Osteocyte (in vitro differentiated cells): ENCODE measurements at places on chromosomes 7 and 10.

DNA sequence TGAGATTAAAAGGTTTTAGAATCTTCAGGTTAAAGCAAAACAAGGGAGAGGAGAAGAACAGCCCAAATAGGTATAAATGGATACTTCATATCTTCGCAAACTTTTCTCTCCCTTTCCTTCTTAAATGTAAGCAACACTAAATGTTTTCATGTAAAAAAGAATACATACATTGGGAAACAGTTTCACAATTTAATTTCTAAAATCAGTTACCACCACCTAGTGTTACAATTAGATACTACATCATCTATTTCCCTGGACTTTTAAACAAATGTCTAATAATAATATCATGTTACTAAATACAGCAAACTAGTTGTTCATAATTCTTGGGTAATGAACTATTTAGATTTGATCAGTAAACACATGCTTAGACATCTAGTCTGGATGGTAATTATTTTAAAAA is 35.8 kb downstream of the MINDY3 start:
- H3K27ac ChIP-seq = no peak overlapping the region
- peaks cover 4% of the 10 kb centered on the region for H3K4me1 ChIP-seq
- no peaks in the 10 kb centered on the region for H3K27me3 ChIP-seq
- peaks cover 19% of the 10 kb centered on the region for H3K36me3 ChIP-seq
- no peak for DNase-seq
- no peak overlapping the region for H3K4me3 ChIP-seq

DNA sequence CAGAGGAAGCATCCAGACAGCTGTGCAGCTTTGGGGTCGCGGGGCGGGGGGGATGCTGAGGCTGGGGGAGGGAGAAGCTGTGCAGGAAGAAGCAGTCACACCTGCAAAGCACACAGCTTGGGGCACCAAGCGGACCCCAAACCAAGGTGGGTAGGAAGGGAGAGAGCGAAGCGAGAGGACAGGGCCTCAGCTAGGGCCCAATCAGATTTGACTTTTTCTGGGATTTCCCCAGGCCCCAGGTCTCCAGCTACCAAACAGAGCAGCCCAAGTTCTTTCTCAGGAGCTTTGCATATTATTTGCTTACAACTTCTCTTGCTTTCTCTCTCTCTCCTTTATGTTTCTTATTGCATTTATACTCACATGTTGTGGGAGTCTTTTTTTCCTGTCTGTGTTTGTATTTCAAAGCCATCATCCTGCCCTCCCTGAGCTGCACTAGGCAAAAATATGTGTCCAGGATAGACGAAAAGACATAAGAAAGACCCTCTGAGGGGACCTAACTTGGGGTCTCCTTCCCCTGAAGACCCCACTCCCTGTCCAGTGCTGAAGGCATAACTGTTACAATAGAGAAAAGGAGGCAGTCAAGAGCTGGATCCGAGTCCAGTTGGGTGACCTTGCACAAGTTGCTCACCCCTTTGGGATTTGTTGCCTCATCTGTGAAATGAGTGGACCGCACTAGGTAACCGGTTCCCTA is 50.6 kb upstream of the SMNDC1 start:
- peaks cover 34% of the 10 kb centered on the region for H3K4me1 ChIP-seq
- H3K36me3 ChIP-seq = no peaks in the 10 kb centered on the region
- no peak overlapping the region for H3K27ac ChIP-seq
- H3K4me3 ChIP-seq = no peak overlapping the region

- H3K4me3 ChIP-seq = no peak overlapping the region
- no peaks in the 10 kb centered on the region for H3K27me3 ChIP-seq
- no peaks in the 10 kb centered on the region for H3K36me3 ChIP-seq
Observed at GRCh38 chr7:134710854-134711624, 64.4 kb downstream of the BPGM start.

DNA sequence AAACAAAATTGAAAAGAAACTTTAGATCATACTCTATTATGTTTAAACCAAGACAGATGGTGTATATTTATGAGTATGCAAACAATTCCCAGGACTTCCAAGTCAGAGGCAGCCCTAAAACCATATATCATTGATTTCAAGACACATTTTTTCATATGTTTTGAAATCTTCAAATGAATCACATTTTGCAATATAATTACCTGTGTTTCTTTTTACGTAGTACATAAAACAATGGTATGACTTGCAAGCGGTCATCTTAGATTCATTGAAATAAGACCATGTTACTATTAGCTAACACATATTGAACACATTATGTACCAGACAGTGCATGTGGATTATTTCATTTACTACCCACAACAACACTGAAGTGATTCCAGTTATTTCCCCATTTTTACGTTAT is 14.9 kb downstream of the SMURF1 start:
- DNase-seq = no peak
- H3K27me3 ChIP-seq = no peaks in the 10 kb centered on the region
- H3K4me1 ChIP-seq = peaks cover 60% of the 10 kb centered on the region
- H3K27ac ChIP-seq = no peak overlapping the region
- H3K36me3 ChIP-seq = peaks cover under 1% of the 10 kb centered on the region

DNA sequence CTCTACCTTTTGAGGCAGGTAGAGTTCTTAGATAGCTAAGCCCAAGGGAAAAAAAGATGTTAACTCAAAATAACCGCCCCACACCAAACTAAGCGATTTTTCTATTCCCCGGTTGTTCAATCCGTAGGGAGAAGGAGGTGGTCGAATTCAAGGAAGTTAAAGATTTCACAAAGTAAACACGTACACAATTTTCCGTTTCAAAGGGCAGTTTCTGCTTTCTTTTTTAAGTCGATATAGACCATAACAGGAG is 842 bp downstream of the KBTBD2 start:
- no peak for DNase-seq
- H3K27me3 ChIP-seq = no peaks in the 10 kb centered on the region
- no peaks in the 10 kb centered on the region for H3K36me3 ChIP-seq
- peak overlapping the region; percentile 98 for H3K27ac ChIP-seq
- H3K4me3 ChIP-seq = peak overlapping the region; percentile 78

GRCh38 chr7:80307227-80307856 is 172.7 kb downstream of the GNAI1 start:
- H3K36me3 ChIP-seq = no peaks in the 10 kb centered on the region
- no peak for DNase-seq
- H3K4me1 ChIP-seq = peaks cover 35% of the 10 kb centered on the region
- no peaks in the 10 kb centered on the region for H3K27me3 ChIP-seq
- H3K27ac ChIP-seq = peak overlapping the region; percentile 92

DNA sequence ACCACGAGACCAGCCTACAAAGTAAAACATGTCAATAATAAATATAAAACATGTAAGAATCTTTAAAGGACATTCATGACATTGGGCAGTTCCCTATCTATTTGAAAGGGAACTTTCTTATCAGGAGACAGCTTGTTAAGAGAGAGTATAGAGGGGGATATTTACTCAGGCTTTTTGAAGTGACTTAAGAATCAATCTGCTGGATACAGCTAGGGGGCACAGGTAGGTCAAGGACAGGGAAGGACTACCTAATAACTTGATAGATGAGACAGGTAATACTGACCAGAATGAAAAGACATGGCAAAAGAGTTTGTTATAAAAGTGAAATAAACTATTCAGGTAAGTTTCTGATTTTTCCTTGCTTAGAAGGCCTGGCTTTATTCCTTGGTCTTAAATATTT is 21.8 kb upstream of the LRRD1 start:
- no peak for DNase-seq
- no peaks in the 10 kb centered on the region for H3K4me1 ChIP-seq
- peaks cover 42% of the 10 kb centered on the region for H3K36me3 ChIP-seq

- DNase-seq = no peak
- H3K27ac ChIP-seq = no peak overlapping the region
- H3K4me1 ChIP-seq = no peaks in the 10 kb centered on the region
- H3K27me3 ChIP-seq = peaks cover 8% of the 10 kb centered on the region
Observed at GRCh38 chr7:6559896-6560295, 8.6 kb upstream of the GRID2IP start.

DNA sequence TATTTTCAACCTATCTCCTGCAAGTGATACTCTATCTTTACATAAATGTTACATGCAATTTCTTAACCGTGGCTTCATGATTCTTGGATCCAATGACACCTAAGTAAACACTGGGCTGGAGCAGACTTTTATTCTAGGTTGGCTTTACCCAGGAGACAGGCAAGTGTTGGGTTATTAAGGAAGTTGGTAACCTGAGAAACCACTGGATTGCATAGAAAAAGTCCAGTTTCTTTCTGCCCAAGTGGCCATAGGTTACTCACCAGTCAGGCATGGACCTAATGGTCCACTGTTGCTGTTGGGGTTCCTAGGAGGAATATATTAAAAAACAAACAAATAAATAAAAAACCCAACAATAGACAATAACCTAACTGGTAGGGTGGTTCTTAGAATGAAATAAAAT is 112.8 kb downstream of the SEMA3D start:
- no peak for DNase-seq
- H3K36me3 ChIP-seq = no peaks in the 10 kb centered on the region
- no peaks in the 10 kb centered on the region for H3K27me3 ChIP-seq
- H3K27ac ChIP-seq = no peak overlapping the region

DNA sequence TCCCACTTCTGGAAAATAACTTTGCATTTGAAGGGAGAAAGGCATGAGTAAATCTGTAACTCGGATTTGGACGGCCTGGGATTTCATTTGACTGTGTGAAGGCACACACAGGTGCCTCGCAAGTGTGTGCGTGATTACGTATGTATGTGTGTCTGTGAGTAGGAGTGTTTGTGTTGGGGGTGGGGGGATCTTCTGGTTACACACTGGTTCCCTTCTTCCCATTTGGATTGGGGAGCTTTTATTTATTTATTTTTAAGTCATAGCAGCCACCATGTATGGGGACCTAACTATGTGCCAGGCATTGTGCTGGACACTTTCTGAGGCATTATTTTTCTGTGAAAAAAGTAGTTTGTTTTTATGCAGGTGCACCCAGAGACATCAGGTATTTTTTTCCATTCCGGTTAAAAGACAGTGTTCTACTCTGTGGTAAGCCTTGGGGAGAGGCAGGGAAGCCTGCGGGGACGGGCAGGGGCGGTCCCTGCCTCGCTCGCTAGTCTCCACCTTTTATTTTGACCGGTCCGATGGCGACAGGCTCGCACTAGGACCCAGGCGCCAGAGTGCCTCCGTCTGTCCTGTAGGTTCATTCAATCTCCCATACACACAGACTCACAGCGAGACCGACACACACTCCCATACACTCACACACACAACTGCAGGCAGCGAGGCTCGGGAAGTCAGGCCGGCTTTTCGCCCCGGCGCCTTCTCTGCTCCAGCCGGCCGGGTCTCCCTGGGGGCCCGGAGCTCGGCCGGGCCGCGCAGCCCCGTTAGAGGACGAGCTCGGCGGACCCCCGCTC is at the start of gene MXI1:
TSS of gene MXI1 (plus strand) at position 595 of the 794 bp plus-strand sequence. CDS start 204 bp downstream, outside the sequence.
- H3K27me3 ChIP-seq = peaks cover 4% of the 10 kb centered on the region
- no peak for DNase-seq
- H3K4me3 ChIP-seq = peak within 1 kb of the TSS; percentile 98

GRCh38 chr7:19617901-19618300 is 90.9 kb downstream of the POLR1F start:
- H3K4me1 ChIP-seq = peaks cover 7% of the 10 kb centered on the region
- H3K27me3 ChIP-seq = peaks cover 15% of the 10 kb centered on the region
- H3K36me3 ChIP-seq = no peaks in the 10 kb centered on the region
- no peak overlapping the region for H3K27ac ChIP-seq
- no peak overlapping the region for H3K4me3 ChIP-seq

- no peak overlapping the region for H3K4me3 ChIP-seq
- H3K4me1 ChIP-seq = peaks cover 3% of the 10 kb centered on the region
- H3K36me3 ChIP-seq = no peaks in the 10 kb centered on the region
- no peak for DNase-seq
Observed at GRCh38 chr10:78188446-78188845, 154.8 kb downstream of the RPS24 start.

DNA sequence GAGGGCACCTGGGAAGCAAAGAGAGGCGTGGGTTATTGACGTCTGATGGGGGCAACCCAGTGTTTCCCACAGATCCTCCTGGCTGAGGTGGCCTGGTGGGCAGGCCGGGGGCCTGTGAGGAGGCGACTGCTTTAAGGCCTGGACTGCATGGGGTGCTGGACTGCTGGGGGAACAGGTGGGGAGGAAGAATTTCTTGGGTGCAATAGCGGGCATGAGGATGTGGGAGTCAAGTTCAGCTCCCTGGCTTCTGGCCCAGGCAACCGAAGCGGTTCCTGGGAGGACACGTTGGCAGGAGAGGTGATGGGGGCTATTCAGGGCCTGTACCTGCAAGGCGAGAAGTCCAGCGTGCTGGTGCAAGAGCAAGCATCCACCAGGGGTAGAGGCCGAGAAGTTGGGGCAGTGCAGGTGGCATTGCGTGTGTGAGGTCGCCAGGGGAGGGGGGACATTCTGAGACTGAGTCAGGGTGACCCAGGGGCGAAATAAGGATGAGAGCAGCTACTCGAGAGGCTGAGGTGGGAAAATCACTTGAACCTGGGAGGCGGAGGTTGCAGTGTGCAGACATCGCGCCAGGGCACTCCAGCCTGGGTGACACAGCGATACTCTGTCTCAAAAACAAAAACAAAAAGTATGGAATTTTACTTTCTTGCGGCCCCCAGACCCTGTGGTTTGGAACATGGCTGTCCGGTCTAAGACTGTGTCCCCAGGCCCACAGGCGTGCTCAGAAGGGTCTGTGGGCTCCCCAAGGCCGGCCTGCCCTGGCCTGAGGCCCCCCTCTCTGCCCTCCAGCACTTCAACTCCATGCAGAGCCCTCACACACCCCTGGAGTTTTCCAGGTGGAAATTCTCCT is 53.6 kb upstream of the ELN start:
- no peak overlapping the region for H3K4me3 ChIP-seq
- no peaks in the 10 kb centered on the region for H3K36me3 ChIP-seq
- H3K4me1 ChIP-seq = peaks cover 2% of the 10 kb centered on the region

- no peak overlapping the region for H3K27ac ChIP-seq
- H3K27me3 ChIP-seq = peaks cover 19% of the 10 kb centered on the region
- peaks cover 8% of the 10 kb centered on the region for H3K4me1 ChIP-seq
- H3K4me3 ChIP-seq = no peak overlapping the region
- H3K36me3 ChIP-seq = no peaks in the 10 kb centered on the region
Observed at GRCh38 chr7:100007887-100008286, 7.5 kb upstream of the ZKSCAN1 start.

DNA sequence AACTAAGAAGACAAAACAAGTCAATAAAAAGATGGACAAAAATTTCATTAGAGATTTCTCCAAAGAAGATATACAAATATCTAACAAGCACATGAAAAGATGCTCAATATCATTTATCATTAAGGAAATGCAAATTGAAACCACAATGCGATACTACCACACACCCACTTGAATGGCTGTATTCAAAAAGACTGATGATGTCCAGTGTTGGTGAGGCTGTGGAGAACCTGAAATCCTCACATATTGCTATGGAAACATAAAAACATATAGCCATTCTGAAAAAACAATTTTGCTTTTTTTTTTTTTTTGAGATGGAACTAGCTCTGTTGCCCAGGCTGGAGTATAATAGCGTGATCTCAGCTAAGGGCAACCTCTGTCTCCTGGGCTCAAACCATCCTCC is 124.1 kb upstream of the LAMB4 start:
- no peak overlapping the region for H3K27ac ChIP-seq
- DNase-seq = no peak
- no peaks in the 10 kb centered on the region for H3K27me3 ChIP-seq
- H3K36me3 ChIP-seq = peaks cover 5% of the 10 kb centered on the region
- no peak overlapping the region for H3K4me3 ChIP-seq

GRCh38 chr10:72234560-72235095 is 18.6 kb upstream of the ASCC1 start:
- H3K36me3 ChIP-seq = peaks cover 26% of the 10 kb centered on the region
- H3K4me1 ChIP-seq = peaks cover 19% of the 10 kb centered on the region
- no peak for DNase-seq

- no peak overlapping the region for H3K4me3 ChIP-seq
- no peak overlapping the region for H3K27ac ChIP-seq
- no peaks in the 10 kb centered on the region for H3K4me1 ChIP-seq
- H3K36me3 ChIP-seq = peaks cover 2% of the 10 kb centered on the region
- DNase-seq = no peak
- no peaks in the 10 kb centered on the region for H3K27me3 ChIP-seq
Observed at GRCh38 chr10:31204090-31204489, 114.9 kb upstream of the ZEB1 start.
